ENCODE measurements at places on chromosomes 1 and 21. TPM values are rescaled to one million over a fixed set of nuclear protein-coding genes. Genes with fewer than 3 reads are reported as not detected.

DMRTA2 gene
- polyA plus RNA-seq, result not detected

OR2T1 gene
- not detected for polyA plus RNA-seq

SLC30A7 gene
- 4.4 TPM for polyA plus RNA-seq

KIF17 gene
- polyA plus RNA-seq, result 3.7 TPM

MSH4 gene
- polyA plus RNA-seq, result not detected

ADAM30 gene
- polyA plus RNA-seq, result not detected

G0S2 gene
- 103 TPM for polyA plus RNA-seq

KCNT2 gene
- 0.39 TPM for polyA plus RNA-seq

KCTD3 gene
- polyA plus RNA-seq, result 20.3 TPM

AQP10 gene
- polyA plus RNA-seq, result not detected

RGS5 gene
- 60.5 TPM for polyA plus RNA-seq

DNAJC28 gene
- polyA plus RNA-seq, result 4.6 TPM

UBXN10 gene
- 2.3 TPM for polyA plus RNA-seq

NBPF14 gene
- polyA plus RNA-seq, result 17.6 TPM

EXTL1 gene
- polyA plus RNA-seq, result 0.45 TPM
